ENCODE measurements at places on chromosomes 2 and 18.

DNA sequence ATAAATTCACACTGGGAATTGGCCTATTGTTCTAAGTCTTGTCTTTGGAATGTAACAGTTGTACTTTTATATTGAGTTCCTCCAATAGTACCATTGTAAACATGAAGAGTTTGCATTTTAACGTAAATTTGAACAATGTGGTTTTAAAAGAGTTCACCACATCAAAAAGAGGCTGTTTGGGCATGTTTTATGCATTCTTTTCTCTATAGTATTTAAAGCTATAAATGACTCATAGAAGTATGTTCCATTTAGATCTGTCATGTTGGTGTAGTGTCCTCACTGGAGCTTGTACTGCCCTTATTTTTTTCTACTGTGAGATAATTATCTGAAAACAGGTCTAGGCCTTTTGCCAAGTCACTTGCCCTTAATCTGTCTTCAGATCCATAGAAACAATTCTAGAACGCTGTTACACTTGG, 141.9 kb downstream of the RHBDD1 start:
- peak; percentile 49 for ATAC-seq

- ATAC-seq: no peak
Observed at GRCh38 chr18:11996190-11996754, 15.0 kb downstream of the IMPA2 start.

DNA sequence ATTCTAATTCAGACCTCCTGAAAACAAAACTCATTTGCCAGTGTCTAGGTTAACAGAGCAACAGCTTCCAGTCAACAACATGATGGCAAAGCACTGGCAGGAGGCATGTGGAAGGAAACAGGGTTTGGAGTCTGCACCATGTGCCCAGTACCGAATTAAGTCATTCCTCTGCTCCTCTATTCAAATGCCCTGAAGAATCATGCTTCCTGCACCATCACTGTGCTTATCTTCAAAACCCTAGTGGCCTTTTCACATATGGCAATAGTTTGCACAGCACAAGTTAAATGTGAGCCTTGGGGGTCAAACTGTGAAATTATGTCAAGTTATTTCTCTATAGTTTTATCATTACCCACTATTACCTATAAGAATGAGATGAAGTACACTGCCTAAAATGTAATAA, 75.4 kb upstream of the GRB14 start:
- ATAC-seq: no peak

GRCh38 chr18:65399091-65399490, 351.7 kb upstream of the CDH7 start:
- ATAC-seq: no peak

- ATAC-seq: no peak
Observed at GRCh38 chr18:45236676-45237075, 378.6 kb upstream of the SLC14A2 start.

GRCh38 chr2:42336361-42336965, 24.6 kb downstream of the COX7A2L start:
- no peak for ATAC-seq

DNA sequence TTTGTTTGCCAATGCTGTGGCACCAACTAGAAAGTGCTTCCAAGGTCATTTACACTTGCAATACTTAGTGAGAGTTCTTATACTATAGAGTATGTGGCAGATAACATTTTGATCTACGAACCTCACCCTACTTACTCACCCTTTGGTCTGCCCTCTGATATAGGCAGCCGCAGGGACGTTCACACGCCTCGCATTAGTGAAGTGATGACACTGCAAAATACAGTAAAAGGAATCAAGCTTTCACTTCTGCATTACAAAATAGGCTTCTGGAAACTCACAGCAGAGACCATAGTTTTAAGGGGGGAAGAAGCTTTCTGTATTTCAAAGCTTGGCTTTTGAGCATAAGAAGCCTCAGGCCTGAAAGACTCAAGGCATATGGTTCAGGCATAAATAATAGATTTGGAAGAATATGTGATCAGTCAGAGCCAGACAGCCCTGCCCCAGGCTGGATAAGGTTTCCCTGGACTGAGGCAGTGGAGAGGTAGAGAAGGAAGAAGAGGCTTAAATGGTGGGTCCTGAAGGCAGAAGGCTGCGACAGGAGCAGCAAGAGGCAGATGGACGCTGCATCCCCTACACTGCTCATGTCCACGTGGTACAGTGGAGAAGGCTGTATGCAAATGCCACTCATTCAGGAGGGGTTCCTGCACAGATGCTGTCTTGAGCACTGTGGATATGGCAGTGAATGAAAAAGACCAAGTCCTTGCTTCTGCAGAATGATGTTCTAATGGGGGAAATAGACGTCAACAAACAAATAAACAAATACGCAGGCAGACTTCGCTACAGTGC, 63.1 kb downstream of the FECH start:
- ATAC-seq: no peak

DNA sequence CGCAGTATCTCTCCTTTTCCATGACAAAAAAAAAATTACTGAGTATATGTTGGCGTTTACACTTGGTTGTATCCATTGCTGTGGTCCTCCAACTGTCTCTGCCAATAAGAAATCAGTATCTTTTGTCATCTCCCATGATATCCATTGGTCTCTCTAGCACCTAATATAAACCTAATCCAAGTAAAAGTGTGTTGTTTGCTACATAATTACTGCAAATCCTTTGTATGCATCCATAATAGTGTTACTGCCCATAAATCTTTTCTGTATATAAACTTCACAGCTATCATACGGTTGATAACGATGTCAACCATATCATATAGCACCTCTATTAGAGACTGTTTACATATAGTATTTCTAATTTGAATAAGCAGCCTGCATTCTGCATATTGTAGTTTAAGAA, 226.9 kb downstream of the AGPS start:
- ATAC-seq: no peak

DNA sequence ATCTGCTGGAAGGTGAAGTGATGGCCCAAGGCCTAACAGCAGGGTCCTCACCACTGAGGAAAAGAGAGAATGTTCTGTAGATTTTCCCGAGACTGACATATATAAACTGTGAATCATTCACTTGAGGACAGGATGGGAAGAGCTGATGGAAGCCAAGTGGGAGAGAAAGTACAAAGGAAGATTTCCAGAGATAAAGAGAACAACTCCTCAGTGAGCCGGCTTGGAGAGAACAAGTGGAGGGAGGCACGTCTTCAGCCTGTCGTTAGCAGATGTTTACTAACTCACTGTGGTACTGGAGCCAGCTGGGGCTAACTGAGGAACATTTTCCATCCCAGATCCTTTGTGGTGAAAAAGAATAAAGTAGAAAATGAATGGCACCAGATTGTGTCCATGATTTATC, 552.9 kb upstream of the TNP1 start:
- ATAC-seq: no peak

DNA sequence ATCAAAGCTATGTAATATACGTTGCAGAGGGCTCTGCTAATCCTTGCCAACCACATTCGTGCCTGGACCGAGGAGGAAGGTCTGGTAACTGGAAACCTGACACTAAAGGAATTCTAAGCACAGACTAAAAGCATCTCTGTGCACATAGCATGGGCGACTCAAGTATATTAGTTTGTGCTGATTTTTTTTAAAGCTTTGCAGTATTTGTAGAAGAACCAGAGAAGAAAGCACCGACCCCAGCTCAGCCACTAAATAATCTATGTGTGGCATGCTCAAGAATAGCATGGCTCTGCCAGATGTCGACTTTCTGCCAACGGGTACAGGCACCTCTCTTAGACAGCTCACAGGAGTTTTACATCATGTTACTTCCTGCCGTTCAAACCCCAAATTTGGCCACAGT, 73.2 kb upstream of the NRP2 start:
- ATAC-seq: no peak

DNA sequence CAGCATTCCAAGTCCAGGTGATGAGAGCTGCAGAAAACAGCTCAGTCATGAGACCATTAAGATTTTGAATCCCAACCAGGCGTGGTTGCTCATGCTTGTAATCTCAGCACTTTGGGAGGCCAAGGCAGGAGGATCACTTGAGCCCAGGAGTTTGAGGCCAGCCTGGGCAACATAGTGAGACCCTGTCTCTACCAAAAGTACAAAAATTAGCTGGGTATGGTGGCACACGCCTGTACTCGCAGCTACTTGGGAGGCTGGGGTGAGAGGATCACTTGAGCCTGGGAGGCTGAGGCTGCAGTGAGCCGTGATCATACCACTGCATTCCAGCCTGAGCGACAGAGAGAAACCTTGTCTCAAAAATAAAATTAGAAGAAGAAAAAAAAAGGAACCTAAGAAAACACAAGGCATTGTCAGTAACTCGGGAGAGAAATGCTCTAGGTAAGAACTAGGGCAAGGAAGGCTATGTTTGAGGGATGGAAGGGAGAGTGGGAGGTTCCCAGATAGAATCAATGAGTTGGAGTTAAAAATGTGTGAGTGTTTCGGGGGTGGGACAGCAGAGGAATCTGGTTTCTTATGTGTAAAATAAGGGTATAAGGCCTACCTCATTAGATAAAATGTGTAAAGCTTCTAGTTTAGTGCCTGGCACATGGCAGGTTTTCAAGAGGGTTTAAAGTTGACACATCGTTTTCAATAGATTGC, 23.3 kb upstream of the MTA3 start:
- ATAC-seq: no peak

- no peak for ATAC-seq
Observed at GRCh38 chr2:238636269-238637073, 209.7 kb downstream of the ASB1 start.

GRCh38 chr2:128495996-128496547, 177.4 kb upstream of the HS6ST1 start:
- no peak for ATAC-seq

- no peak for ATAC-seq
Observed at GRCh38 chr2:204796581-204796980, 251.3 kb downstream of the PARD3B start.

GRCh38 chr2:134669731-134670669, 48.8 kb downstream of the TMEM163 start:
- ATAC-seq: no peak

- no peak for ATAC-seq
Observed at GRCh38 chr2:109144271-109144670, 15.3 kb downstream of the SH3RF3 start.

DNA sequence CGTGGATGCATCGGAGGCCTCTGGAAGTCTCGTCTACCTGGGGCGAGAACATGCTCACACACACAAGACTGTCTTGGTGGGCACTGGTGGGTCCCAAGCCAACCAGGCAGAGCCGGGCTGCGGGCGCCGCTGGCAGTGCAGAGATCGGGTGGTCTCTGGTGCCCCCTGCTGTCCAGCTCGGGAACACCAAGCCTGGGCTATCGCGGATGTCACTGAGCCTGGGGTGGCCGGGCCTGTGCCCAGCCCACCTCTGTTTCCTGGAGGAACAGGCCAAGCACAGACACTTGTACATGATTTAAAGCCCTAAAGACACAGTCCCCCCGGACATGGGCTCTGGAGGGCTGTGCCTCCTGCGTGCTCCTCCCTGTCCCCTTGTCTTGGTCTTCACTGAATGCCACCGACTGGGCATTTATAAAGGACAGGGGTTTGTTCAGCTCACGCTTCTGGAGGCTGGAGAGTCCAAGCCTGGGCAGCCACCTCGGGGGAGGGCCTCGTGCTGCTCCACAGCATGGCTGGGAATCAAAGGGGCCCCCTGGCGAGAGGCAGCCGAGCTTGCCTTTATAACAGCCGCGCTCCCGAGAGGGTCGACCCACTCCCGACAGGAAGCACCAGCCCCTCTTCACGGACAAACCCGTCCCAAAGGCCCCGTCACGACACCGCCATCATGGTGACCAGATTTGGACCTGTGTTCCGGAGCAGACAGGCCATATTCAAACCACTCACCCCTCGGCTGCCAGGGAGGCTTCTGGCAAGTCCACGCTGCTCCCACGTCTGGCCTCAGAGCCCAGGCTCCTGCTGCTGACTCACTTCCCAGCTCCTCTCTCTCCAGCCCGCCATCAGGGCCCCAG, 3.6 kb upstream of the OTOS start:
- peak; percentile 79 for ATAC-seq

DNA sequence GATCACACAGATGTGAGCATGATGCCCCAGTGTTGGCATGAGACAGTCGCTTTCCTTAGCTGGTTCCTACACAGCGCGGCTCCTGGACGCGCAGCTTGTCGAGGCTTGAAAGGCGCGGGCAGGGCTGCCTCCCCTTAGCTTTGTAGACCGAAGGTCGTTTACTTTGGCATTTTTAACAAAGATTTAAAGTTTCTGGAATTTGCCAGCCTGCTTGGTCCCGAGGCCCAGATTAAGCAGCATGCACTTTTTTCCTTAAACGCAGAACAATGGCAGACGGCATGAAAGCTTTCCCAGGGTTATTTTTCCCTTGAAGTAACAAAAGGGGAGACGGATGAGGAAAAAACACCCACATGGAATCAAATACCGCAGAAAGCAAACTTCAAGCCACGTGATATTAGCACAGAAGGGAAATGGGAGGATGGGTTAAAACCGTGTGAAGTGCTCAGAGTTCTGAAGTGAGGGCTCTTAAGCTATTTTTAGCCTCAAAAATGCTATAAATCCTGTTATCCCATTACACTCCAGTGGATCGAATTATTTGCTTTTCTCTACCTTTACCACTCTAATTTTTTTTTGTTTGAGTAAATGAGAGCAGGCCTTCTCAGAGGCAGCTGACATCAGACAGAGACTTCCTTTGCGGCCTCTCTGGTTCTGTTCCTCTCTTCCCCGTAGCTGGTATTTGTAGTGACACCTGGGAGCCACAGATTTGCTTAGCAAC, 55.7 kb downstream of the NPAS2 start:
- peak; percentile 75 for ATAC-seq

DNA sequence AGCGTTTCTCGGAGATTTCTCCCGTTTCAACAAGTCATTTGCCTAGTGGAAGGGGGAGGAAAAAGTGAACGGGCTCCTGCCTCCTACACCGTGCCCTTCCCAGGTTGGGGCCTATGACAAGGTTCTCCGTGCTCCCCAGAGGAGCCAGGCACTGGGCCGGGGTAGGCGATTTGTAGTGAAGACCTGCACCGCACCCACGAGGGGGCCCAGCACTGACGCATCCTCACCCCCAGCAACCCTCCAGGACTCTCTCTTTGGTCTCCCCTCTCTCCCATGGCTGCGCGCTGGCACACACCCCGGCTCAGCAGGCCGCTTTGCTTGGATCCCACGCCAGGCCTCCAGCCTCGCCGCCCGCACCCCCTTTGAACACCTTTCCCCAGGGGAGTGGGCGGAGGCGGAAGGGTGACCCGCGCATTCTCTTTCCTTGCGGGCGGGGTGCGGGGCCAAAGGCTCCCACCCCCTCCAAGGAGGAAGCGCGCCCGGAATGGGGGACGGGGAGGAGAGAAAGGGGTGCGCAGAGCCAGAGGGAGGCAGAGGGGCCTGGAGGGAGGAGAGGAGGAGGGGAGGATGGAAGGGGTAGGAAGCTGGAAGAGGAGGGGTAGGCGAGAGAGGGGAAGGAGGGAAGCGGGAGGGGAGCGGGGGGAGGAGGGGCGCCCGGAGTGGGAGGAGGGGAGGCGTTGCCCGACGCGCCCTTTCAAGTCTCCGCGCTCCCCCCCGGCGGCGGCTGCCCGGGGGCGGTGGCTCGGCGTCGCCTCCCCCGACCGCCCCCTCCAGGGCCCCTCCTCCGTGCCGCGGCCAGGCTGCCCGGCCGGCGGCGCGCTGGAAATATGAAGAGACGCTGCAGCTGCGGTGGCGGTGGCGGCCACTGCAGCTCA, at the start of gene APCDD1:
TSS of gene APCDD1 (plus strand) at position 830 of the 875 bp plus-strand sequence. CDS start 347 bp downstream, outside the sequence.
- ATAC-seq: peak; percentile 71
